ENCODE measurements at places on chromosomes 12 and 14.

DNA sequence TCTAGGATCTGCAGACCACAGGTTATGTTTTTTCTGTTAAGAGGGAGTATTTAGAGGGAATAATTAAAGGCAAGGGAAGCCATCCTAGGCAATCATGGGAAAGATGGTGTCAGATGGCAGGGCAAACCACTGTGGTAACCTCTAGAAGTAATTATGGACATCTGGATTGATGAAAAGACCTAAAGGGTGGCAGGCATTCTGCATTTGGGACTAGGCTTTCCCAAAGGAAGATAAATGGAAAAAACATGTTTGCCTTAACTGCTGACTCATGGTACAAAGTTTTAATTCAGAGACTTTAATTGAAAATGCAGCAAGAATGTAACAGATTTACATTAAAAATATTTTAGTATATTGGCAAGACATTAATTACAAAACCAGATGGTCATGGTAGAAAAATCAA, 88.1 kb downstream of the TMEM30B start:
- DNase-seq: no peak

DNA sequence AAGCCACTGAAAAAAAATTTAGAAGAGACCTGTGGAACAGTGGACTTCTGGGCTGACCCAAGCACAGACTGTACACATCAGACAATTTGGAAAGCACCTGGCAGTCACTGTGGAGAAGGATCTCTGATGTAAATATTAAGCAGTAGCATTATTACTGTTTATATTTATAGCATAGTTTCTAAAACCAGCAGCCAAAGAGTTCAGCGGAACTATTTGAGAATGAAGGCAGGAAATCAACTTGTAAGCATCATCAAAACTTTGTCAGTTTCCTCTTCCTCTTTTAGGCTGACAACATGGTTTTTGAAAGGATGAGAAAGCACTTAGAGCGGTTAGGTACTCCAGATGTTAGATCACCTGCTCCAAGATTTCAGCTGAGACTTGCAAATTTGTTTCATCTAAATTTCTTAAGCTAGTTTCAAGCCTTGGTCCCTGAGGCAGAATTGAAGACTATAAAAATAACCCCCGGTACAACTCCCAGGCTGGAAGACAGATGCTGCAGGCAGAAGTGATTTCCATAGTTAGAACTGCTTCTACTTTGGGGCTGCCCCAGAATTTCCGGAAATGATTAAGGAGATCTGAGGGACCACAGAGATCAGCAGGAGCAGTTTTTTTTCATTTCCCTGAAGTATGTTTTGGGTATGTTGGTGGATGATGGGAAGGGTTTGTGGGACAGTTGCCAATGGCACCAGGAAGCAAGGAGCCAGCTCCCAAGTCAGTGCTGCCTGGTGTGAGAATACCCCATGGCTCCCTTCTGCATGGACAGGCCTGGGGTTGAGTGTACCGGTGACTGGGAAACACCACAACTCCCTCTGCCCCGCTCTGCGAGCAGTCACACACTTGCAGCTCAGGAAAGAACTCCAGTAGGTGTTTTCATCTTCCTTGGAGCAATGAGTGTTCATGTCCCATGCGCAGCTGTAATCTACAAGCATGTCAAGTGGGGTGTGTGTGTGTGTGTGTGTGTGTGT, 354.5 kb downstream of the NUAK1 start:
- DNase-seq: peak; percentile 69

- DNase-seq: no peak
Measured at GRCh38 chr14:52268279-52269061, 972 bp downstream of the PTGDR start.

DNA sequence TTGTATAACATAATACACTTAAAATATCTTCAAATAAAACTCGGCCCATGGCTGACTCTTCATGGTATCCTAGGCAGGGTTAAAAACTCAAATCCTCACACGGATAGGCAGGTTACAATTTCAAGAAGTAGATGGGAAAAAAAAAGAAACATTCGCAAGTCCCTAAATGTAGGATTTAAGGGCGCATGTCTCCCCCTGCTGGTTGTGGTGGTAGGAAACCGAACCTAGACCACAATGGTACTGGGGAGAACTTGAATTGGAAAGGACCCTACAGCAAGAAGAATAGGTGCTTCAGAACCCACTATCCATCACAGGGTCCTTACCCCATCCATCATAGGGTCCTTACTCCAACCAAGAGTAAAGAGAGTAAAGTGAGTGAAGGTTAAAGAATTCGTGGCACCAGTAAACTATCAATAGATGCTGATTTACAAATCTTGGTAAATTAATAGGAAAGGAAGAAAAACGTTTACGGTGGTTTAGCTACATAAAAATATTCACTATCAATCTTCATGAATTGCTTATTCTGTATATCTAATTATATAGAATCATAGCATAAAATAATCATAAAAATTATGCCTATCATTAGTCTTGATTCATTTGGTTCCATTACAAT, 3.3 kb upstream of the CIPC start:
- DNase-seq: peak; percentile 88

- DNase-seq: no peak
Measured at GRCh38 chr12:94242901-94243300, 94.5 kb downstream of the PLXNC1 start.

DNA sequence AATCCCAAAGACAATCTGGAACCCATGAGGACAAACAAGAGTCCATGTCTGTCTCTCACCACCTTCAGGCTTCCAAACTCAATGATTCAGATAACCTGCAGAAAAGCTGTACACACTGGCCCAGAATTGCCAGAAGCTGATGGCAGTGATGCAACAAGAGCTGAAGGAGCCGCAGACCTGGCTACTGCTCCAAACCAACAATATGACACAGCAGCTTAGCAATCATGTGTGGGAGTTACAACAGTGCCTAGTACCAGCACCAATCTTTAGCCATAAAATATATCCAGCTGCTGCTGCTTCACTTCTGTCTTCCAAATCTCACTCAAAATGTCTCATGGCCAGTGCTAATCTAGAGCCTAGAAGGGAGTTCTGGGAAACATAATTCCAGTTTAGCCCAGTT, 22.0 kb downstream of the RPS6KA5 start:
- no peak for DNase-seq

DNA sequence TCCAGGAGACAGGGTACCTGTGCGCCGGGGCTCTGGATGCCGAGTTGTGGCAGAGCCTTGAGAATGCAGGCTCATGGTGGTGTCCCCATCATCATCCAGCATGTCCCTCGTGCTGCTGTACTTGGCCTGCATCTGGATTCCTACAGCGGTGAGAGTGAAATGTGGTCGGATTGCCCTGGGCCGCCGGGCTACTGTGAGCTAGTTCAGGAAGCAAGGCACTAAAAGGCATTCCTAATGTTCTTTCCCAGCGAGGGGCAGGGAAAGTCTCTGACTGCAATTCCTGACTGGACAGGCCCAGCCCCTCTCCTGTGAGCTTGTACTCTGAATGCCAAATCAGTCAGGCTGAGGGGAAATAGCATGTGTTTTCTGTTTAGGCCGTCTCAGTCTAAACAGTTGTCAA, at the start of gene CLEC1A:
CLEC1A (minus strand) TSS at position 195 of the 400 bp plus-strand sequence; CDS start at position 132, 63 bp downstream.
- DNase-seq: no peak

- peak; percentile 66 for DNase-seq
Measured at GRCh38 chr14:92540472-92541048, 27.0 kb downstream of the RIN3 start.

GRCh38 chr12:88306471-88307069, 164.5 kb downstream of the TMTC3 start:
- no peak for DNase-seq

DNA sequence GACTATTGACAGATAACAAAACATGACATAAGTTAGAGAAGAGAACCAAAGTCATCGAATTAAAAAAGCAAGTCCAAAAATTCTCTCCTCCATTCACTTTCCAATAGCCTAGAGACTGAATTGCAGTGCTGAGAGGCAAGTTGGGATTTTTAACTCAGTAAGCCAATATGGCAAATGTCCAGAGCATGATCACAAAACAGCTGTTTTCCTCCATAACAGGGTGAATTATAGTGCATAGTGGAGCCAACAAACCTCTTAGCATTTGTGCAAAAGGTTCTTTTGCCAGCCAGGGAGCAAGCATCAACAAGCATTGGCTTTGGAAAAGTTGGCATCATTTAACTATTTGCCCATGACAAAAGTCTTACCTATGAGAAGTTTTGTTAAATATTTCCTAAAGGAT, 458.8 kb upstream of the NOVA1 start:
- peak; percentile 18 for DNase-seq

DNA sequence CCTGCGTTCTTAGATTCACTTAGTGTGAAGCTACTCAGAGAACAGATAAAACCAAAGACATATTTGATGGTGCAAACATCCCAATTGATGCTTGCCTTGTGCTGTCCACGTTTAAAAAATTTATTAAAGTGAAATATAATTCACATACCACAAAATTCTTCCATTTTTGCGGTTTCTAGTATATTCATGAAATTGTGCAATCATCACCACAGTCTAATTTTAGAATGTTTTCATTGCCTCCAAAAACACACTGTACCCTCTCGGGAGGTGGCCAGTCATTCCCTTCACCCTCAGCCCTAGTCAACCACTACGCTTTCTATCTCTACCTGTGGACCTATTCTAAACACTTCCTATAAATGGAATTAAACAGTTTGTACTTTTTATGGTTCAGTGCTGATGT, 1109.2 kb downstream of the FLRT2 start:
- no peak for DNase-seq

GRCh38 chr12:5516371-5517241, 84.7 kb downstream of the NTF3 start:
- no peak for DNase-seq

GRCh38 chr14:75661499-75661814, 411 bp downstream of the TTLL5 start:
- peak; percentile 48 for DNase-seq

DNA sequence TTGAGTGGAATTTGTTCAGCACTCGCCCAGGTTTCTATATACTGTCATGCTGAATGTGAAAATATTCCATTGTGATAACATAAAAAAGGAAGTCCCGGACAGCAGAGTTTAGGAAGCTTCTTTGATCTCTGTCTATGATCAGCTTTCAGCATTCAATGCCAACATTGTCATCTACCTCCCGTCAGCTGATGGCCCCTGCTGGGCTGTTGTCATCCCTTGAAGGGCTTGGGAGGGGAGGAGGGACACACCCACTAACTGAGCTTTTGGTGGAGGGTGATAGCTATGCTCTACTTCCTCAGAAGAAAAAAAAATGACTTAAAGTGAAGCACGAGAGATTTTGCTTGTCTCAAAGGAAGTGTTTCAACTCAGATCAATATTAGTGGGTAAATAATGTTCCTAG, 4.7 kb upstream of the KRT77 start:
- no peak for DNase-seq

GRCh38 chr14:96408608-96409007, 16.7 kb downstream of the AK7 start:
- no peak for DNase-seq

DNA sequence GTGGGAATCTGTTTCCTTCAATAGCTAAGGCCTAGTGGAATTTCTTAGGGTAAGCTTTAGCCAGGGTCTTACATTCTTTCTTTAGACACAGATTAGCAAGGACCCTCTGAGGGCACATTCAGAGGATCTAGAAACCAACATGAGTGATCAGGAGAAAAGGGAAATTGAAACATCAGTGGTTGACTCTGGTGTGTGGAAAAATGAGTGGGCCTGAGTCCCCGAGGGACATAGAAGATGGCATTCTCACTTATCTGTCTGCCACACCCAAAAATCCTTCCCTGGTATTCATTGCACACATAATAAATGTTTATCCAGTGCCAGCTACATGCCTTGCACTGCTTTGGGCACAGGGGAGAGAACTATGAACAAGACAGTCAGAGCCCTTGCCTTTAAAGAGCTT, 82.9 kb downstream of the SSPN start:
- no peak for DNase-seq

DNA sequence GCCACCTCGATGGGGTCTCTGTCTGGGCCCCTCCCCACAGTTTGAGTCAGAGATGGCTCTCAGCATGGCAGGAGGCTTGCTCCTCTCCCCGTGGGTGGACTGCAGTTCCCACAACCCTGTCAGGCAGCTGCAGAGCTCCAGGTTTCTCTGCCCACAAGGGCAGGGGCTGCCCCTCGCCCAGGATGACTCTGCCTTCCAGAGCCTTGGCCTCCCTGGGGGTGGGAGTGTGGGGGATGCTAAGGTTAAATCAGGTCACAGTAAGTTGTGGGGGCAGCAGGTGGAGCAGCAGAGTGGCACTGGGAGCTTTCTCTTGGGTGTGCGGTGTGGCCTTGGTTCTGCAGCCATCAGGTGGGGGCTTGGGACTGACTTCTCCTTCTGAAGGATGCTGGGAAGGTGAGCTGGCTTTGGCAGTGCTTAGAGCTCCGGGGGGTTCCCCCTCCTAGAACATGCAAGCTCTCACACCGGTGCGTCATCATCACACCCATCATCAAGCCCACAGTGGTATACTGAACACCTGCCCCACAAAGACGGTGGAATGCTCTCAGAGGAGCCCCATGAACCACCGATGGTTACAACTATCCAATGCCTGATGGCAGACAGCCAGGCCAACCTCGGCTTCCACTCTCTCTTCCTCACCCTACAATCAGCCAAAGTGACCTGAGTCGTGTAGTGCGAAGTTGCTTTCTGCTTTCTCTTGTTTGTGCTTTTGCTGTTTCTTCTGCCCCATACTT, 39.7 kb downstream of the ERH start:
- DNase-seq: no peak
